ENCODE measurements at places on chromosomes 3 and 15. TPM values are rescaled to one million over a fixed set of nuclear protein-coding genes. Genes with fewer than 3 reads are reported as not detected.

The TTC23 gene
- total RNA-seq: 26.7 TPM

The LRRC31 gene
- total RNA-seq: not detected

The PTX3 gene
- total RNA-seq: 4.2 TPM

The JMJD7 gene
- 18.5 TPM for total RNA-seq

The PLAAT1 gene
- 0.98 TPM for total RNA-seq

The CCDC12 gene
- 40.9 TPM for total RNA-seq

The MORC1 gene
- total RNA-seq: not detected

The SPINK8 gene
- not detected for total RNA-seq

The NUSAP1 gene
- total RNA-seq: 3.1 TPM

The CDV3 gene
- 140 TPM for total RNA-seq

The GABRG3 gene
- not detected for total RNA-seq

The HRH1 gene
- 40.3 TPM for total RNA-seq

The GOLGA6L7 gene
- not detected for total RNA-seq

The REC114 gene
- total RNA-seq: not detected

The DUOXA2 gene
- total RNA-seq: not detected

The SMCO1 gene
- not detected for total RNA-seq

The PLSCR4 gene
- total RNA-seq: 242 TPM

The PPM1L gene
- total RNA-seq: 10.0 TPM

The CHRM5 gene
- total RNA-seq: 0.18 TPM

The LYSMD4 gene
- total RNA-seq: 16.0 TPM

The MEF2A gene
- 75.9 TPM for total RNA-seq

The CHRNB4 gene
- not detected for total RNA-seq

The ITIH3 gene
- 22.0 TPM for total RNA-seq

The CFAP20DC gene
- total RNA-seq: 0.49 TPM

The MAP6D1 gene
- 1.1 TPM for total RNA-seq

The STRIT1 gene
- not detected for total RNA-seq

The BUB1B gene
- 0.67 TPM for total RNA-seq

The GOLGA6C gene
- total RNA-seq: not detected

The COX17 gene
- total RNA-seq: 38.8 TPM

The MASP1 gene
- 6.3 TPM for total RNA-seq

The SERPINI2 gene
- total RNA-seq: not detected

The ANKUB1 gene
- 2.8 TPM for total RNA-seq

The SPINT1 gene
- 4.0 TPM for total RNA-seq

The RARB gene
- 15.2 TPM for total RNA-seq

The ARL8B gene
- 55.1 TPM for total RNA-seq

The FEZF2 gene
- total RNA-seq: not detected

The PATL2 gene
- total RNA-seq: 2.9 TPM

The CACNA2D2 gene
- total RNA-seq: 1.8 TPM

The RGMA gene
- total RNA-seq: 47.1 TPM

The GABRR3 gene
- total RNA-seq: not detected

The DLG1 gene
- 116 TPM for total RNA-seq

The SQOR gene
- total RNA-seq: 48.0 TPM

The TNK2 gene
- 72.0 TPM for total RNA-seq

The PLD1 gene
- total RNA-seq: 36.8 TPM

The HMCES gene
- total RNA-seq: 36.6 TPM

The RLBP1 gene
- total RNA-seq: not detected

The IL5RA gene
- total RNA-seq: 0.49 TPM

The ARHGEF3 gene
- total RNA-seq: 27.5 TPM

The CNTN4 gene
- 80.0 TPM for total RNA-seq

The GLDN gene
- 94.5 TPM for total RNA-seq

The CCR1 gene
- 16.5 TPM for total RNA-seq

The TEX55 gene
- not detected for total RNA-seq

The ROPN1 gene
- total RNA-seq: not detected

The PRTG gene
- total RNA-seq: 4.9 TPM

Data from sciatic nerve (tissue), 2 donors.